ENCODE measurements at places on chromosomes 3 and 15.

GRCh38 chr3:177837951-177838655 is 640.8 kb upstream of the TBL1XR1 start:
- DNase-seq, result no peak

GRCh38 chr15:78241017-78241416 is 6.7 kb upstream of the ACSBG1 start:
- DNase-seq, result peak; percentile 95

DNA sequence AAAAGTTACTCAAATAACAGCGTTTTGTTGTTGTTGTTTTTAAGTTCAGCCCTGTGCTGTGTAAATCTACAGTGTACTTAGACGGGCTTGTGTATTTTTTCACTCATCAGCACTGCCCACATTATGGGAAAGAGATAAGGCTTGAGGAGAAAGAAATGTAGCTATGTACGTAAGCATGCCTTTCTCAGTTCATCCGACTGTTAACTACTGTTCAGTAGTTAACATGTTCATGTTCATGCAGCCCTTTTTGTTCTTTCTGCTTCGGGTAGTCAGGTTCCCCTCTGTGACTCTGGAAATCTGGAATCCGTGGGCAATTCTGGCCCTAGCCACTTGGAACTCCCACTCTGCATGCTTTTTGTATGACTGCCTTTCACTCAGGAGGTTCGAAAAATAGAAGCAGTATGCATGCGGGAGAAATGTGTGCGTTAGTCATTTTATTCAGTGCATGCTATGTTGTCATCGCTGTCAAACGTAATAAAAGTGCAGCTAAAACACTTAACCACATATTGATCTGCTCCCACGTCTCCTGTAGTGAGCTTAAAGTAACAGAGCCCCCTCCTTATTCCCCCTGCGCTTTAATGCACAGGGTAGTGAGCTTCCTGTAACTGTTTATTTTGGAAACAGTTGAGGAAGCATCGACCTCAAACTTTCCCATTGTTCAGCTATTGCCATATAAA is 283.1 kb upstream of the NR2F2 start:
- no peak for DNase-seq

GRCh38 chr15:92909136-92909781 is 9.1 kb downstream of the CHD2 start:
- DNase-seq, result no peak

GRCh38 chr3:16318176-16318575 is 53.2 kb downstream of the OXNAD1 start:
- no peak for DNase-seq

DNA sequence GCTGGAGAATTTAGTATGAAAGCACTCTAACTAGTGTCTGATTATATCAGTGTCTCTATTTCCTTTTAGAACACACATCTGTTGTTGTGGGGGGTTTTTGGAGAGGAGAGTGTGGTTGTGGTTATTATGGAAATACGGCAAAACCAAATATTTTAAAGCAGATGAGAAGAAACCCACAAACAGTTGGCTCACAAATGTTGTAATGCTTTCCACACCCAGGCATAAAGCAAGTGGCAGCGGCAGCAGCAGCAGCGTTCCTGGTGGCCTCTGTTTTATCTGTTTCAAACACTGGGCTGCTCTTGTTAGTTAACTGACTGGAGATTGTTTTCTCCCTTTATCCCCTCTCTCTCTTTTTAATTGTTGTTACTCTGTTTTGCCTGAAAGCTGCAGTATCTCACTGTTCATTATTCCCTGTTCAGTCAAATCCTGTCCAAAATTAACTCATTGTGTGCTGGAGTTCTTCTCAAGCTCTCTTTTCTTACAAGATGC is 1045.5 kb upstream of the NR2F2 start:
- DNase-seq, result no peak

- DNase-seq, result no peak
Observed at GRCh38 chr15:89149501-89150101, 61.3 kb downstream of the ABHD2 start.

DNA sequence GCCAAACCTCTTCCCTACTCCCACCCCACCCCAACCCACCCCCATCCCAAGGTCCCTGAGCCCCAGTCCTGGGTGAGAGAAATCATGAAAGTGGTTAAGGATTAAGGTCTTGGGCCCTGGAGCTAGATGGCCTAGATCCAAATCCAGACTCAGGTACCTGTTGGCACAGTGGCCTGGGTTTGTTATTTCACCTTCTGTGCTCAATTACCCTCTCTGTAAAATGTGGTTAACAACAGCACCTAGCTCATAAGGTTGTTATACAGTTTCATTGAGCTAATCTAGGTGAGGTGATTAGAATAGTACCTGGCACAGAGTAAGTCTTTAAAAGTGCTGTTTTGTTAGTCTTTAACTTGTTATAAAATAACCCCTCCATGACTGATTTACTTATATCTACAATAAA is 6.4 kb upstream of the SNUPN start:
- no peak for DNase-seq

All from WTC11 (cell line).